Stimulated activated CD4-positive, alpha-beta T cell treated with anti-CD3 and anti-CD28 coated beads, Interleukin-1b, Interleukin-23, amount 100 ng/mL, for 1 hour (primary cell): ENCODE measurements at places on chromosomes 2 and 18.
A peak's percentile ranks its signal among the peaks of the same experiment; 100 is the strongest.

- no peak for DNase-seq
Measured at GRCh38 chr2:124542932-124543640, 518.0 kb downstream of the CNTNAP5 start.

DNA sequence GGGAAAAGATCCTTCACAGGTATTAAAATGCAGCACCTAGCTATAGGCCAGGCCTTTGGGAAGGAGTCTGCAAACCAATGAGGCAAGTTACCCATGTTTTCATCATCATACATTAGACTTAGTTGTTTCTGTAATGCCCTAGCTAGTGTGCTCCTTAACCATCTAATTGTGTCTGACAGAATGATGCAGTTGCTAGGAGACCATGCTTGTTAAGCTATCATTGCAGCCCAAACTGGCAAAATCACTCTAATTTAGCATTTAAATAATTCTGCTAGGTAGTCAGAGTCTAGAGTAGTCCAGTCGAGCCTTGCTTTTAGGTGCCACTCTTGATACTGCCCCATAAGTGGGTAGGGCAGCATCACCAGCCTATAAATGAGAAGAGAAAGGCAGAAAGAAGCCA lies 34.9 kb downstream of the GAD1 start:
- DNase-seq, result no peak

DNA sequence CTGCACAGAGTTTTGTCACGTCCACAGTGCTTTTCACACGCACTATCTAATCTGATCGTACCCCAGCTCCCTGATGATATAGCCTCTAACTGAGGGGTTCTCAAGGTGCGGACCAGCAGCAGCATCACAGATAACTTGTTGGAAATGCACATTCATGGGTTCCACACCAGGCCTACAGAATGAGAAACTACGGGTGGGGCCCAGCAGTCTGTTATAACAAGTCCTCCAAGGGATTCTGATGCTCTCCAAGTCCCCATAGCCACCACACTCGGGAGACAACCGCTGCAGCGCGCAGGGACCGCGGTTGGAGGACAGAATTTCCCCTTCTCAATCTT lies 745 bp upstream of the BZW1 start:
- DNase-seq, result no peak

GRCh38 chr2:101823347-101823791 lies 125.9 kb downstream of the MAP4K4 start:
- peak; percentile 32 for DNase-seq

DNA sequence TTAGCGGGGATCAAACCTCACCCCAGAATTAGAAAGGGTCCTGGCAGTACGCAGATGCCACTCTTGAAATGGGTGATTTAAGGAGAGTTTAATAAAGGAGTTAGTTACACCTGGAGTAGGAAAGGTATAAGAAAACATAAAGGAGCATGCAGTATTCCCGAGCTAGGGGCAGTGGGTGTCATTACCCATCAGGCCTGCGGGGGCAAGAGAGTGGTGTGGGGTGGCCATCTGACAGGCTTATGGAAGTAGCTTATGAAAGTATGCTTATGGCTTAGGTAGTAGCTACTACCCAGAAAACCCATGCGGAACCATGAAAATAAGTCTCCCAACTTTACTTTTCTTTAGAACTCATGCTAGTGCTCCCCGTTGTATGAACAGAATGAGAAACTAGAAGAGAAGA lies 568.9 kb upstream of the ACVR2A start:
- DNase-seq, result no peak

DNA sequence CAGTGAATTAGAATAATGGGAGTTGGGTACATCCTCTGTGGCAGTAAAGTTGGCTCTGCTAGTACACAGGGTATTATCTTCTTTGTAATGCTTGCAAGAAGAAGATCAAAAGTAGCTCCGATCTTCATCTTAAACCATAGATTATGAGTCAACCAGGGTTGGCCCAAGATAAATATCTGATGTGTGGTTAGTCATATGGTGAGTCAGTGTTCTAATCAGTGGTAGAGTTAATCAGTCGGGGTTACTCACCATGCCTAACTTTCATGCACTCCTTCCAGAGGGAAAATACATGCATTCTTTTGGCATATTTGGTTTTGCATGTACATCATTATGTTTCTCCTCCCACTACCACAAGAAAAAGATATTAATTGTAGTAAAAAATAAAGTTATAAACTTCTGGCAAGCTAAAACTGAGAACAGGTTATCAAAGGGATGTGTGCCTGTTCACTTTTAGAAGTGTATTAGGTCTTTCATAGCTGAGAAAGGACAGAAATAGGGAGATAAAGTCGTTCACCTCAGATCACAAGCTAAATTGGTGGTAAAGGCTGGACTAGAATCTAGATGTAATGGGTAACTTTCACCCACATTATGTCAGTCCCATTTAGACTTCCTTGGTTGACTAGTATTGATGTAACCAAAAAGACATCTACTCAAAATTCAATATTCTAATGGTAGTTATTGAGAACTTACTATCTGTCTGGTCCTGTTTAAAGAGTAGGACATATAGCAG lies 684.4 kb downstream of the IRS1 start:
- no peak for DNase-seq

GRCh38 chr18:79393635-79394533 lies 1.8 kb upstream of the NFATC1 start:
- DNase-seq, result no peak

- DNase-seq, result no peak
Measured at GRCh38 chr2:22800412-22800811, 584.6 kb upstream of the KLHL29 start.

DNA sequence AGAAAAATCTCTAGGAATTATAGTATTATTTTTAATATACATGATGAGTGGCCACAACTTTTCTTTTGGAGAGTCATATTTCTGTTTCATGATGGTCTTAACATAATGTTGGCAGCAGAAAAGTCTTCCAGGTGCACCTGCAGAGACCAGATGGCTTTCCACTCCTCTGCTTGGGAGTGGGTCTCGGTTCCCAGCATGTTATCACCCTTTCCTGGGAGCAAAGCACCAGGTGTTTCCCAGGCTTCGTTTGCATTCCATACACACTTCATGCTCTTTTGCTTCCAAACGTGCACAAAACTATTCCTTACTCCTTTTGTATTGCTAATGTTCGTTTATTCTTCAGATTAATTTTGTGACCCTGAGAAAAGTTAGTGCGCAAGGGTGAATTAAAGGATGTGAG lies 305.2 kb downstream of the CDH2 start:
- no peak for DNase-seq

- DNase-seq, result no peak
Measured at GRCh38 chr2:105760639-105761337, 16.1 kb downstream of the NCK2 start.

DNA sequence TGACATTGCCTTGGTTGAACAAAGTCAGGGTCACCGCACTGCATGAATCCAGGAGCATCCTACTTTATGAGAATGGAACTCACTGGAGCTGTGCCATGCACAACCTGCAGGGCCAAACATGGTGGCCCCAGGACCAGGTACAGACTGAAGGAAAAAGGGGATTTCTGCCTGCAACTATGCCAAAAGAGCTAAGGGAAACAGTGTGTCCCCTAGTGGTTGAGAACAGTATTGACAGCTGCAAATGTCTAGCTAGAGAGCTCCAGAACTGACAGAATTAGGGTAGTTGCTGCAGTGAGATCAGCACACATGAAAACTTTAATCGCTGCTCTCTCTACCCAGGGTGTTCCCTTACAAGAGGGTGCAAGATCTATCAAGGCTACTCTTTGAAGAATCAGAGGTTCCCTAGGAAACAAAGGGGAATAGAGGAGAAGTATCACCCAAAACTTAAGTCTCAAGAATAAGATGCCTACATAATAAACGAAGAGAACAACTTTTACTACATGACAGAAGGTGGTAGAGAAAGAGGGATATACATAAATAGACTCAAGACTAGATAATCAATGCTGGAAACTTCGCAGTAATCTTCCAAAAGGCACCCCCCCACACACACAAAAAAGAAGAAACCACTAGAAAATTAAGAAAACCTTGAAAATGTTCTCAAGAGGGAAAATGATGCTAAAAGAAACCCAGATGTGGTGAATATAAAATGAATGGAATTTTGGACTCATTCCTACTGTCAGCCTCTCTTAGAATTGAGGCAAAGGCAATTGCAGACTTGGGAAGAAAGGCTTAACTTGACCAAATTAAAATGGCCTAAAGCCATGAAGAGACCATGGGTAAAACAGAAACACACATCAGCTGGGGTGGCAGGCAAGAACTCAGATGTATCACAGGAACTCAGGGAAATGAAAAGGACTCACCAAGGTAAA lies 43.6 kb upstream of the IHH start:
- DNase-seq, result no peak

- no peak for DNase-seq
Measured at GRCh38 chr18:72727776-72728175, 140.0 kb downstream of the NETO1 start.

GRCh38 chr2:61763605-61764034 lies 90.2 kb downstream of the FAM161A start:
- no peak for DNase-seq
